ENCODE measurements at places on chromosomes 6 and 20.

DNA sequence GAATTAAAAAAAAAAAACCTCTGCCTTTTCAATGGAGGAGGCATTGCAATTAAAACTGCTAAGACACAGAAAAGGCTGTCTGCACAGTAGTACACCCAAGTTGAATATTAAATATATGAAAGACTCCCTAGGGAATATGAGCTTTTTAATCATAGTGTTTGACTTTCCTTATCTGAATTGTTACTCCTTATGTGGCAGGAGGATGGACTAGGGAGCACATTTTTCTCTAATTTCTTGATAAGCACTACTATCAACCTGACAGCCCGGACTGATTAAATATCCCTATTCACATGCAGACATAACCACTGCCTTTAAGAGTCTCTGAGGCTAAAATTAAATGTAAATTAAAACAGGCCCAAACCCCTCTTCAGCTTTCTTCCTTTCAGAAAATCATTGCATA lies 428.6 kb upstream of the GJE1 start:
- no peak for DNase-seq

- DNase-seq = no peak
These were observed 5.5 kb downstream of the SMPD2 start for GRCh38 chr6:109446072-109446471.

GRCh38 chr20:45038745-45039474 lies 62.0 kb downstream of the KCNS1 start:
- no peak for DNase-seq

DNA sequence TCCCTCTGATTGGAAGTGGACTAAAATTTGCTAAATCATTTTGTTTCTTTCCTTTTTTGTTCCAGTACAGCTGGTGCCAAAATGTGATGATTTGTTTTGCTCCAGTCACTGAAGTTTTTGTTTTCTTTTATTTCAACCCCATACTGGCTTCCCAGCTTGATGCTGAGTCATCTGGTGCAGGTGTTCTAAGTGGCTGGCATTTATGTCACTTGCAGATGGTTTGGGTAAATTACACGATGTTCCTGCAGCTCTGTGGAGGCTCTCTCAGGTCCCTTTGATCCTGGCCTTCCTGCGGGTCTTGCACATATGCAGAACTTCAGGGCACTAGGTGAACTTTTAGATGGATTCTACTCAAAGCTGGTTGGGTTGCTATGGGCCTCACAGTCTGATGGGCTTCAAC lies 577.7 kb downstream of the HAO1 start:
- no peak for DNase-seq

- DNase-seq = peak; percentile 75
These were observed 29.7 kb downstream of the RREB1 start for GRCh38 chr6:7137335-7138045.

DNA sequence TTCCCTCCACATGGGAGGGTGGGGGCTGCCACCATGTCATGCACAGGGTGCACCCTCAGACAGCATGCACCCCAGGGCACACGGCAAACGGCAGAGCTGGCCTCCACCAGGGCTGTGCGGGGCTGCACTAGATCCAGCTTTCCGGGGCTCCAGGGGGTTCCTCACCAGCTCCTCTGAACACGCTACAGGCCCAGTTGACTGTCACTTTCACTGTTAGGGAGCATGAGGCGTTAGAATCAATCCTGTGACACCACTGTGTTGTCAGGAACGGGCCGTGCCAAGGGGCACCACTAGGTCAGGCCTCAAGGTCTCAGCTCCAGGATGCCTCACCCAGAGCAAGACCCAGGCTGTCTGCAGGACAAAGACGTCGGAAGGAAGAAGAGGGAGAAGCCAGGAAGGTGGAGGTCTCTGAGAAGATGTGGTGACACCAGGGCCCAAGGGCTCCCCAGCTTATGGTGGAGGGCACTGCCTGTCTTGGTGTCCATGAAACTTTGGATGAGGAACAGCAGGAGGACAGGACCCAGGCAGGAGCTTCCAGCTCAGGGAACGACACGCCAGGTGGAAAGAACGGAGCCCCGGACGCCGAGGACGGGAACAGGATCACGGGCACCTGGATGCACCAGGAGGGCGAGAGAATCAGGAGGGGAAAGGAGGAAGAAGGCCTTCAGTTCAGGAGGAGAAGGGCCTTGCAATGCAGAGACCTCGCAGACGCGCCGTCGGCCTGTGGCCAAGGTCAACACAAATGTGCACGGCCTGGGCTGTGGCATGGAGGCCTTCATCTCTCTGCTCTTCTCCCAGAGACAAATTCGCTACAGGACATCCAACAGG lies 49.5 kb downstream of the YTHDF1 start:
- no peak for DNase-seq

GRCh38 chr6:36724514-36725390 lies 27.1 kb downstream of the RAB44 start:
- peak; percentile 77 for DNase-seq

GRCh38 chr6:34891296-34891695 lies 2.2 kb downstream of the ANKS1A start:
- no peak for DNase-seq

GRCh38 chr20:38270869-38271605 lies 10.5 kb upstream of the KIAA1755 start:
- DNase-seq = no peak

GRCh38 chr6:6395581-6396197 lies 75.2 kb upstream of the F13A1 start:
- DNase-seq = no peak

DNA sequence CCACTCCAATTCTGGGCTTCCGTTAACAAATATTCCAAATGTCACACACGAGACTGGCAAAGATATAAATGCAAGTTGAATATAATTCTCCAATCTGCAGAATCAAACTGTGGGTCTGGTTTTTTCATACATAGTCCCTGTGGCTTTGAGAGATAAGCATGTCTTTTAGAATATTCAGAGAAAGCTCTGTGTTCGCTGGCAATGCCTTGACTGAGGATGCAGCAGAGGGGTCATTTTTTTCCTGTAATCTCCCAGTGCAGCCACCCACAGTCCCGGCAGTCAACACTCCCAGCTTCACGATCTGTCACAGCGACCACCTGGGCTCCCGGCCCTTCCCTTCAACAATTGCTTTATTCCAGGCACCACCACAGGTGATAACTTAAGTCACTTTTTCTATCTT lies 30.5 kb downstream of the MUC22 start:
- no peak for DNase-seq

GRCh38 chr6:115594891-115595290 lies 465.8 kb downstream of the FRK start:
- no peak for DNase-seq

DNA sequence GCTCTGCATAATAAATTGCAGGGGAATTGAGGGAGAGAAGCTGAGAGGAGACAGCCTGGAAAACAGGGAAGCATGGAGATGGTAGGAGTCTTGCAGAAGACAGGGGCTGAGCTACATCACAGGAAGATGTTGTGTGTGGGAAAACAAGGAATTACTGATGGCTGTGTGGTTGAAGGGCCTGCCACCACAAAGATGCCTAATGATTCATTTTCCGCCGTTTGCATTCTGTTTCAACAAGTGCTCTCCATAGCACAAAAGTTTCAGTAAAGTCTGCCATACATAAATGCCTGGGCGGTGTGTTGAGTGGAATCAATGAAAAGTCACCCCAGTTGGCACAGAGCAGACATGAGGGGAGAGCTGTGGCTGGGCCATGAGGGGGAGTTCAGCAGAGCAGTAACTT lies 5.6 kb upstream of the KLHL31 start:
- no peak for DNase-seq

GRCh38 chr6:34143884-34144580 lies 1.9 kb downstream of the GRM4 start:
- DNase-seq = peak; percentile 73

- DNase-seq = no peak
These were observed 76.5 kb downstream of the SYNJ2 start for GRCh38 chr6:158058171-158058651.

- no peak for DNase-seq
These were observed 51.3 kb downstream of the GRM4 start for GRCh38 chr6:34094474-34095135.

GRCh38 chr6:5752391-5752680 lies 254.4 kb downstream of the NRN1 start:
- DNase-seq = no peak

DNA sequence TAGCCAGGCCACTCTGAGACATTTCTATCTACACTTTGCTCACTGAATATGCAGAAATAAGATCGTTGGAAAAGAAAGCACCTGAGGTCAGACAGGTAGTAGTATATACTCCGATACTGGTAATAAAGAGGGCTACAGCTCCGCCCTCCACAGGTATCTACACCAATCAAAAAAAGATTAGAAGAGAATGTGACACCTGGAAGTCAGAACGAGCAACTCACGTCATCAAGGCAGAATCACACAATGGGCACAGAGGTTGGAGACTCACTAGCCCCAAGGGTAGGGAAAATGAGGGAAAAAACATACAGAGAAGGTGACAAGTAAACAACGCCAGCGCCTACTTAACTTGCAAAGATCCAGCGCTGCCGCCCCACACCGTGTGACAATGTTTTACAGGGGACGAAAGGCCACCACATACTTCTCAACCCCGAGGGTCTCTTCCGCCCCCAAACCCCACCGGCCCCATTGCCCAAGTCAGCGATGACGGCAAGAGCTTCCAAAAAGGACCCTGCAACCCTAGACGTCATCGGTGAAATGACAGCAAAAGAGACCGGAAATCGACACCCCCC lies 653 bp downstream of the LMBRD1 start:
- no peak for DNase-seq

DNA sequence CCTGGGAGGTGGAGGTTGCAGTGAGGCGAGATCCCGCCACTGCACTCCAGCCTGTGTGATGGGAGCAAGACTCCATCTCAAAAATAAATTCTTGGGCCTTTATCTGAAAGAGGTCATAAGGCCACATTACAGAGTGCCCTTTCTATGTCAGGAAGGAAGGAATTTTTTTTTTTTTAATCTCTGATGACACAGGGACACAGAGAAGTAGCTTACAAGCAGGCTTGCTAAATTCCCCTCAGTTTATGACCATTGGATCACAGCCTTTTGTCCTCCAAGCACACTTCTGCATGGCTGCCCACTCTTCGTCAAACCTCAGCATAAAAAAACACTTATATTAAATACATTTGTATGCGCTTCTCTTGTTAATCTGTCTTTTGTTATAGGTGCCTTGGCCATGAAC lies 7.5 kb upstream of the IFNGR1 start:
- DNase-seq = no peak

- DNase-seq = no peak
These were observed 1418.7 kb downstream of the GRIK2 start for GRCh38 chr6:102812242-102812641.

GRCh38 chr20:32045999-32046398 lies 6.0 kb upstream of the HCK start:
- no peak for DNase-seq

- DNase-seq = no peak
These were observed 567.3 kb upstream of the BTBD3 start for GRCh38 chr20:11350126-11351005.

DNA sequence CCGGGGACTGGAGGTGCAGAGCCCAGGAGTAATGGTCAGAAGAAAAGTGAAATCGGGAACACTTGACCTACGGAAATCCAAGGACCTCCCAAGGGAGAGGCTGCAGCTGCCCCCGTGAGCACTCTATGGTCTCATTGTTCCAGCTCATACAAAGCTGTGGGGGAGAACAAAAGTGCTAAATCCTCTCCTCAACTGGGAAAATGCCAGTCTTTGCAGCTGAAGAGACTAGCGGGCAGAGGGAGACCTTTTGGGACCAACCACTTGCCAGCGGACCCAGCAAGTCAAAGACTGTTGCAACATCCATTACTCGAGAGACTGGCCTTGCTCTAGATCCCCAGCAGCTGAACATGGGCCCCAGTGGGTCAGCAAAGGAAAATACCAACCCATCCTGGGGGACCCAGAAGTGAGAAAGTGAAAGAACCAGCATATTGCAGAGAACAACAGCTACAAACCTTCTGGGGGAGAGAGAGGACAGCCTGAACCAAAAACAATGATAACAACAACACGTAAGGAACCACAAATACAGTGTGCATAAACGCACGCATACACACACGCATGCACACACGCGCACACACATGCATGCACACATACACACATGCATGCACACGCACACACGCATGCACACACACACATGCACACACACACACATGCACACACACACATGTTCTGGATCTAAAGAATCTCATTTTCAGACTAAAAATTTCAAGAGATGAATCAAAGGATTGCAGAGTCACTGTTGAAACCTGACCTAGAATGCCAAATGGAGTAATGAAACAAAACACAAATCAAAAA lies 24.7 kb upstream of the ELMO2 start:
- no peak for DNase-seq

DNA sequence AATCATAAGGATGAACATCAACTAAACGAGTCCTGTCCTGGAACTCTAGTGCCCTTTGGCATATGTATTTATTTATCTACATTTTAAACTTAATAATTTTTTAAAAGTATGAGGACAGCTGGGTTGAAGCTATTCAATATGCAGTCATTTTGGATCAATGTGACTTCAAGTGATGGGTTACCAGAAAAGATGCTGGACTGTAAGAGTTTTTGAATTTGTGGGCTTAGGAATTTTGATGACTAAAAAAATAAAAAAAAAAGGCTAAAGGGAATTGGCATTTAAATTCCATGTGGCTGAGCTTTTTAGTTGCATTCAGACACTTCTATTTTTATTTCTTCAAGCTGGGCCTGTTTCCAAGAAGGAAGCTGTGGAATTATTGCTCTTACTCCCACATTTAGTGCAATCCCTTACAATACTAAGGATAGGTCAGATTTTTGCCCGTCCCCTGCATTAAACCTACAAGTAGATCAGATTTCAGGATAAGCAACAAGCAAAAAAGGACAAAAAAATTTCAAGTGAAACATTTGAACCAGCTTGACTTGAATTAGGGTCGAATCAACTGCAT lies 704.2 kb upstream of the CITED2 start:
- no peak for DNase-seq

DNA sequence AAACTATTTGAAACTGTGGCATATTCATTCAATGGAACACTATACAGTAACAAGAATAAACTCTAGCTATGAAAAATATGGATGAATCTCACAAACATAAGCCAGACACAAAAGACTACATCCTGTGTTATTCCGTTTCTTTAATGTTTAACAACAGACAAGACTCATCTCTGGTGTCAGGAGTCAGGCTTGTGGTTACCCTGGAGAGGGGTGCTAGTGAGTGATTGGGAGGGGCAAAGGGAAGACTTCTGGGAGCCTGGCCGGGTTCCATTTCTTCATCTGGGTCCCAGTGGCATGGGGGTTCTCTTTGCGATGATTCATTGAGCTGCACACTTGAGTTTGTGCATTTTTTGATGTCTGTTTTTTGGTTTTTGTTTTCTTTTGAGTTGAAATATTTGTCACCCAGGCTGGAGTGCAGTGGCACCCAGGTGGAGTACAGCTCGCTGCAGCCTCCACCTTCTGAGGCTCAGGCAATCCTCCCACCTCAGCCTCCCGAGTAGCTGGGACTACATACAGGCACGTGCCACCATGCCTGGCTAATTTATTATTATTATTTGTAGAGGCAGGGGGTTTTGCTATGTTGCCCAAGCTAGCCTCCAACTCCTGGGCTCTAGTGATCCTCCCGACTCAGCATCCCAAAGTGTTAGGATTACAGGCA lies 21.2 kb upstream of the TTPAL start:
- DNase-seq = no peak

GRCh38 chr20:43559147-43559987 lies 540 bp downstream of the SGK2 start:
- no peak for DNase-seq

GRCh38 chr20:1944345-1945091 lies 49.3 kb downstream of the SIRPA start:
- DNase-seq = no peak

- no peak for DNase-seq
These were observed 80.4 kb downstream of the DACT2 start for GRCh38 chr6:168239044-168239773.

GRCh38 chr20:40109136-40109535 lies 579.9 kb downstream of the MAFB start:
- no peak for DNase-seq

Measured in activated T-cell treated with anti-CD3 and anti-CD28 coated beads, Interleukin-2, amount 50 U/mL, for 48 hours (primary cell).